ENCODE measurements at places on chromosomes 6 and 20.

DNA sequence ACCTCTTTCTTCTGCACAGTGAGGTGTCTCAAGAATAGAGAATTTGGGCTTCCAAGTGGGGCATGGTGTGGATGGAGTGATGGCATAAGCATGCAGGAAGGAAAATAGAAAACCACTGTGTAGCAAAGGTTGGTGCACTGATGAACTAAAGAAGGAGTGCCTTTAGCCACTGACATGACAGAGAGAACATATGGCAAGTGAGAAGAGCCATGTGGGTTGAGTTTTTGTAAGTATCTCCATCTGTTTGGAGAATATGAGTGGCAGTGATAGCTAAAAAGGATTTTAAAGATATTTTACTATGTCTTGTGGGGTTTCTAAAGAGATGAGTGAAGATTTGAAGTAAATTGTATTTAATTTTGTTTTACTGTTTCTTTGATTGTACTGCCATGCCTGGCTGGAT, 160.5 kb upstream of the GRIK2 start:
- no peak for DNase-seq

GRCh38 chr6:32410906-32411305, 3.9 kb upstream of the BTNL2 start:
- DNase-seq, result no peak

DNA sequence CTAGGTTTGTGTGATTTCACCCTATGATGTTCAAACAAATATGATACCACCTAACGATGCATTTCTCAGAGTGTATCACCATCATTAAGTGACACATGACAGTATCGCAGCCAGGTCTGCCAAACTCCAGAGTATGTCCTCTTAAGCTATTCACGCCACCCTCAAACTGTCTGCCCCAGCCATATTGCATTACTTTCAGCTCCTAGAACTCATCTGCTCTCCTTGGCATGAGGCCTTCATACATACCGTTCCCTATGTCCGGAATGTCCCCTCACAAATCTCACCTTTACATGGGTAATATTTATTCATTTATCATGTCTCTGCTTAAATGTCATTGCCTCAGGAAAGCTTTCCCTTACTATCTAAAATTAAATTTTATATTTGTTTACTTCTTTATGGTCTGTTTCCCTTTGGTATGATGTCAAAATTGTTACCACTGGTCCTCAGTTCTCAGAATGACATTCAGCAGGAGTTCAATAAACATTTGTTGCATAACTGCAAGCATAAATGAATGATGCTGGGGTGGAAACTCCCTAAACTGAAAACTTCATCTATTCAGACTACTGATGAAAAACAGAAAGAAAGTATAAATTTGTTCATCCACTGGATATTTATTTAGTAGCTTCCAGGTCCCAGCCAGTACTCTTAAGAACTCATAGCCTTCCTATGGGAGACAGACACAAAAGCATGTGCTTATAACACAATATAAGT, 3.2 kb downstream of the SESN1 start:
- DNase-seq, result no peak

GRCh38 chr6:118307581-118307980, 240.5 kb upstream of the PLN start:
- DNase-seq, result no peak

- DNase-seq, result no peak
These were observed 101.1 kb upstream of the CLDN20 start for GRCh38 chr6:155162682-155163081.

DNA sequence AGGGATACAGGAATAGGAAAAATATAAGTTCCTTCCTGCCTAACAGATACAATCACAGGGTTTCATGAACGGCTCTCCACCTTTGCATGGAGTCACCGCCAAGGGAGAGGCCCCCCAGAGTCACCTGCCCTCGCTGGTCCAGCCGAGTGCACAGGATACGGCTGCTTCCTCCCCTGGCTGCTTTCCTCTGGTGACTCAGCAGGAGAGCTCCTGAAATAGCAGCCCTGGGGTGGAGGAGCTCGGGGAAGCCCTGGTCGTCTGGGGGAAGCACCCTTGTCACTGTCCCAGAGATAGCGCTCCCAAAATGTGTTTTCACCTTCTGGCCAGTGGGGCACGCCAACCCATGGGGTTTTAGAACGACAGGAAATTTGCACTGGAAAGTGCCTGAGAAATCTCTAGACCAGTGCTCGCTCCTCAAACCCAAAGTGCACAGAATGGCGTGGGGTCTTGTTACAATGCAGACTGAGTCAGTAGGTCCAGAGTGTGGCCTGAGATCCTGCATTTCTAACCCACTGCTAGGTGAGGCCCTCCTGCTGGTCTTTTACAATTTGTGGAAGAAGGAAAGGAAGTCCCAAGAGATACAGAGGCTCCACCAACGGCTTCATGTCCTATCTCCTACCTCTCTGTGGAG, 35.9 kb upstream of the FAM50B start:
- peak; percentile 8 for DNase-seq

DNA sequence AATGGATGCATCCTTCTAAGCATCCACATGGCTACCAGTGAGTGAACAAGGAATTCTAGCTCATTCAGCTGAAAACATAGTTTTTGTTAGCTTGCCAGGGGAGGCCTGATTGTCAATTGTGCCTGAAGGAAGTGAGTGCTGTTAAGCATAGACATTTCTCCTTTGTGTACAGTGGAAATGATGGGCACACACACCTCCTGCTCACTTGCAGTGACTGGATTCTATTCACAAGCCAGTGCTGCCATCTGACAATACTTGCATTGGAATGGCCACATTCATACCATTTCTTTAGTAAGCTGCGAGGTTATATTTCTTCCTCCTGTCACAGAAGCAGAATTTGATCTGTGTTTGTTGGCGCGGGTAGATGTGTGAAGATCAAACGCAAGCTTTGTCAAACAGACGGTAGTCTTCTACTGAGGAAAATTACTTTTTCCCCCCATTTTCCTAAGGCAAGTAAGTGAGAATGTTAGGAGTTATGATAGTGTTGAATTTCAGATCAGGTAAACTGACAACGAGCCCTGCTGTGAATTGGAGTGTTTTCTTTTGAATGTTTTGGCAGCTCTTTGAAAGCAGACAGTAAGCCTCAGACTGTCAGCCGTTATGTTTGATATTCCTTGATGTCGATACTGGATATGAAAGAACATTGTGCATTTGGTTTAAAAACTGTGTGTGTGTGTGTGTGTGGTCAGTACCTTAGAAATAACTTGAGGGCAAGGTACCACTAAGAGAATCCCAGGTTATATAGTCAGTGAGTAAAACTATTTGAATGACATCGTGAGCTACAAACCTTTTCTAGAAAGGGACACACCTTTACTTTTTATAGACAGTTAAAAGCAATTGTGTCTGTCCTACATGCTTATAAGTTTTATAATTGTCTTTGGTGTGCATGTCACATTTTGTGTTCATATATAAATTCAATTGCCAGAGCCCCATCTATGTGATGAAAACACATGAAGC, 84.2 kb upstream of the BMP2 start:
- no peak for DNase-seq

DNA sequence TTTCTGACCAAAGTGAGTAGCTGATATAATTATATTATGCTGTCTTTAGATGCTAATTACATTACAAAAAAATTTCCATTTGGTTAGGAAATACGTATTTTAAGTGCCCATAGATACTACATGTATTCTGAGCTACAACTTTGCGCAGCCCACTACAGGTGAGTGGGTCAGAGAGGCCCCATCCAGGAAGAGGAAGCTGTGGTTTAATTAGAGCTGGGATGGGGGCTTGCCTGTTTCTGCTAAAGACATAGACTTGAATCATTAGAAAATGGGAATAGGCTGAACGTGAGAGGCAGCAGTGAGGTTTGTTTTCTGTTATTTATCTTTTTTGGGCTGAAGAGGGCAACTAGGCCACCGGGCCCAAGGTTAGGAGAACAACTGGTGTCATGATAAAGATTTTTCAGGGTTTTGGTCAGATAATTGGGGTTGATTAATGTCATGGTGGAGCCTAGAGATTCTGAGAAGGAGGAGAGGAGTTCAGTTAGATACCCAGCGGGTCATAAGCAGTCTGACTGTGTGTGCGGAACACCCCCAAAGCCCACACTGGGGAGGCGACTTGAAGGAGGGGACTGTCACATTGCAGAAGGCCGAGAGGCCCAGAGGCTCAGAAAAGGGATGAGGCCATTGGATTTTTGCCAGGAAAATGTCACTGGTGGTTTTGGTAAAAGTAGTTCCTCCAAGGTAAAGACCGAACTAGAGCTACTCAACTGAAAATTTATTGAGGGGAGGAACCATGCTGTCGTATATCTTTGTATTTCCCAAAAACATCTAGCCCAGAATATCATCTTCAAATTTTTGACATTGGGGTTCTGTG, 14.5 kb upstream of the IRF4 start:
- DNase-seq, result no peak

DNA sequence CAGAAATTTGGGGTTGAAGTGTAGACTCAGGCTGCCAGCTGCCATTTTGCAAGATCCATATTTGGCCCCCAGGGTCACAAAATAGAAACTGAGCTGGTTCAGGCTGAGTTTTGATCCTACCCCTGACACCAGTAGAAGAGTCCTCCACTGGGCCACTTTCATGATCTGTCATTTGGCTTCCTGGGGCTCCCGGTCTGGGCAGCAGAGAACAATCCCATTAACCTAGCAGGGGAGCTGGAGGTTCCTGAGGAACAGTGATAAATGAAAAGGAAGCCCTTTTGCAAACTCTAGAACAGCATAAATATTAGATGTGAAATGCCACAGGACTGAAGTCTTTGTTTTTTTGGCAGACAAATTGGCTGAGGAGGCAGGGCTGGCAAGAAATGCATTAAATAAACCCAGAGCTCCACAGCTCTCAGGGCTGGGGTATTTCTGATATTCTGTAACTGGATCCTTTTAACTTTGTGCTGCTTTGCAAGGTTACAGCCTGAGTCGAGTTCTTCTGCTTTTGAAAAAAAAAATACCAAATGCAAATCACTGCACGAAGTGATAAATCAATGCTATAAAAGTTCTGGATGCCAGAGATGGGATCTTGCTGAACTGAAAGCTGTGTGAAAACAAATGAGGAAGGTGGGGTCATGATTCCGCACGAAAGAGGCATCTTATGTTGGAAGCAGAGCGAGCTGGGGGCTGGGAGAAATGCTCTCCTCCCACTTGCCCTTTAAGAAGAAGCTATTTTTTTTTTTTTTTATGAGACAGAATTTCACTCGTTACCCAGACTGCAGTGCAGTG, 64.4 kb downstream of the SULF2 start:
- no peak for DNase-seq

DNA sequence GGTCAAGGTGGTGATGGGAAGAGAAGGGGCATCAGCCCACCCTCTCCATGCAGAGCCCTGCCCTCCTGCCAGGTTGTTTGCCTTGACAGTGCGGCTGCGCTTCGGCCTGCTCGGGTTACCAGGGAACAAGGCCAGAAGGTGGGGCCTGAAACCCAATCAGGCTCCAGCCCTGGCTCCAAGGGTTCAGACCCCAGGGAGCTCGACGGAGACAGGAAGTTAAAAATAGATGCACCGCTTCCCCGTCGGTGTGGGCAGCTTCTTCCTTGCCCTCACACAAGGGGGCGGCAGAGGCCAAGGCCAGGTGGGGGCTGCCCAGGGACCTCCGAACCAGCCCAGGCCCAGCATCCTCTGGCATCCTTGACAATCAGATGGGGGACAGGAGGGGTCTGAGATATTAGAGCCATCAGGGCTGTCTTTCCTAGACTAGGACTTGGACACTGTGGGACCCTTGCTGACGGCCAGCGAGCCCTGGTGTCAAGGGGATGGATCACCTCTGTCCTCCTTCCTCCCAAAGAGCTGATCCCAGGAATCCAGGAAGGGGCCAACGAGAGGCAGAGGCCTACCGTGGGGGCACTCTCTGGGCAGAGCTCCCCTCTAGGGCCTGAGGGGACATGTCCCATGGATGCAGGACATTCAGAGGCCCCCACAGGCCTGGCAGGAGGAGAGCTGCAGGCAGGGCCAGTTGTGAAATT, 65.2 kb downstream of the RIPOR3 start:
- DNase-seq, result peak; percentile 43

DNA sequence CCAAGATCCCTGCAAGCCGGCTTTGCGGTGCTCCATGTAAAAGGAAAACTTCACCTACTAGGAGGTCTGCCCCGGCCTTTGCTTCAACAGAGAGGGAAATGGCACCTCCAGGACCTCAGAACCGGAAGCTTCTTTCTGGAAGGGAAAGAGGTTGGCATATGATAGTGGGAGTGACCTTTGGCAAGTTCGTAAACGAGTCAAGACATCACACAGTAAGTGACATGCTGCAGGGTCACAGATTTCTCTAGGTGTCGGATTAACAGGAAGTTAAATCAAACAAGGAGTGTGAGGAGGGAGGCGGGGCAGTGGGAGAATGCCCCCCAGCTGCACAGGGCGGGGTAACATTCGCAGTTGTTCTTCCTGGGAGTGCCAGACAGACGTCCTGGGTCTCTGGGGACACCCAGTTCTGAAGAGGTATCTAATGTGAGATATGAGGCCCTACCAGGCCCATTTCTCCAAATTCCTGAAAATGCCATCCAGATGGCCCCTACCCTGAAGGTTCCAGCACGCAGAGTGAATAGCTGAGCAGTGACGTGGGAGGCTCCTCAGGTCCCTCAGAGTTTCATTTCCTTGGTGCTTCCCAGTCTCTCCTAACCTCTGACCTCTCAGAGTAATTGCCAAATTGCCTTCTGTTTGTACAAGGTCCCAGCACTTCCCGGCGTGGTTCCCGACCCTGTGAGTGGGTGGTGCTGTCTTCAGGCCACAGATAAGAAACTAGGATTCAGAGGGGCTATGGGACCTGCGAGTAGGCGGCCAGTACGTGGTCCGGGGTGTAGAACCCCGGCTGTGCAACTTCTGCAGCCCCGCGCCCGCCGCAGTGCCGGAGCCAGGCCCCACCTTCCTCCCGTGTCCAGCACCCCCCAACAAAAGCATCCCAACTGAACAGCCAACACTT, 1.9 kb downstream of the RRBP1 start:
- no peak for DNase-seq

DNA sequence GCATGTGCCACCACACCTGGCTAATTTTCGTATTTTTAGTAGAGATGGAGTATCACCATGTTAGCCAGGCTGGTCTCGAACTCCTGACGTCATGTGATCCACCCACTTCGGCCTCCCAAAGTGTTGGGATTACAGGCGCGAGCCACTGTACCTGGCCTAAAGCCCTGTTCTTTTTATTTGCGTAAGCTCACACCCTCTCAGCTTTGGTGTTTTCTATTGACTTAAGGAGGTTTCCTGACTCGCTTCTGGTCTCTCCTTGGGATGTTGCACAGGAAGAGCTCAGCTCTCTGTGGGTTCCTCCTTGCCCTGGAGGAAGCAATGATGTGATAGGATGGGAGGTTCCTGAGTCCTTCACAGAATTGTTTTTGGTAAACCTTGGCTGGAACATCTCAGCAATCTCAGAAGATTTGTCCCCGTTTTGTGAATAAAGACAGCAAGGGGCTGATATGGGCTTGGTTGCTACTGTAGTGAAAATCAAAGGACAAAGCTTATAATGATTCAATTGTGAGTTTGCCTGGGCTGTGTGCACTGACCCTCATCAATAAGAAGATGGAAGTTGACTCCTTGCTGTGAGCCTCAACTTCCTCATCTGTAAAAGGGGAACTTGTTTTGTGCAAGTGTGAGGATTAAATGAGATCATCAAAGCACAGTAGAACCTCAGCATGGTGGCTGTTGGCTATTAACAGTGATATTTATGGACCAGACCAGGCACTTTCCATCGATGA, 27.0 kb downstream of the TOX2 start:
- no peak for DNase-seq

GRCh38 chr6:41700463-41701347, 34.7 kb downstream of the TFEB start:
- no peak for DNase-seq

GRCh38 chr20:22601361-22602141, 17.2 kb upstream of the FOXA2 start:
- DNase-seq, result no peak

- no peak for DNase-seq
These were observed 277.0 kb upstream of the TBX18 start for GRCh38 chr6:85041376-85041775.

GRCh38 chr6:111770263-111771093, 102.8 kb downstream of the FYN start:
- no peak for DNase-seq

- DNase-seq, result no peak
These were observed 28.9 kb downstream of the ASIP start for GRCh38 chr20:34269996-34270627.
